Kidney (tissue), 22 donors: ENCODE measurements at places on chromosomes 7 and 10. TPM values are rescaled to one million over a fixed set of nuclear protein-coding genes. Genes with fewer than 3 reads are reported as not detected.
A peak's percentile ranks its signal among the peaks of the same experiment; 100 is the strongest.

The FAM241B gene
- total RNA-seq, result 7.6 TPM

- DNase-seq, result no peak
Observed at GRCh38 chr10:43218206-43218950, 48.5 kb downstream of the RASGEF1A start.

GRCh38 chr10:19788075-19788686 is 28.1 kb upstream of the PLXDC2 start:
- DNase-seq, result no peak

The ADAM12 gene
- total RNA-seq, result 3.3 TPM

The CYP2C19 gene
- total RNA-seq, result 0.28 TPM

The SORBS1 gene
- total RNA-seq, result 91.7 TPM

The HGF gene
- 23.8 TPM for total RNA-seq

DNA sequence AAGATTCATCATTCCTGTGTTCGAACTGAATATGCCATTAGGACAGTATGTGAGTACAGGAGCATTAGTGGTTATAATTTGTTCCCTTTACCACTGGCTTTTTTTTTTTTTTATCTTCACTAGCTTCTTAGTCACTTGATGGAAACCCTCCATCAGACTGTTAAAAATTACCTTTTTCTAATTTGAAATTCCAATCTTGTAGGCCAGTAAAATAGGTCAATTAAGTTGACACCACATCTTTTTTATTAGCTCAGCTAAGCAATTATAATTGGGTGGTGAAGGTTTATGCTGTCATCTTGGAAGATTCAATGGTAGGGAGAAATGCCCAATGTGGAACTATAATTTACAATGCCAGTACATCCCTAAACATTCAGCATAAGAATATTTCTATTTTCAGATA is 6.1 kb downstream of the NRCAM start:
- no peak for DNase-seq

DNA sequence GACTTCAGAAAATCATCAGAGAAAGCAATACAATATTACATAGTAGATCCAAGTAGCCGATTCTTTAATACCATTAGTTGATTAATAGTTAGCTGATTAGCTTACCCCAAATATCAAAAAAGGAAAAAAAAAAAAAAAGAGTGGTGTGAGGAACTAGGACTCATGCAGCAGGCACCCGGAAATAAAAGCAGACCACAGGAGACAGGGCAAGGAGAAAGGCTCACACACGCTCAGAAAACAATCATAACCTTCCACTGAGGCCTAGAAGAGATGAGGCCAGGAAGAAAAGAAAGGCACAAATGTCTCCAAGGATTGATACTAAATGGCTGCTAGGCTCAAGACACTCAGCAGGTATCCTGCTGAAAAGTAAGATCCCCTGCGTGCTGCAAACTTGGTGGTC is 25.9 kb downstream of the TRDMT1 start:
- DNase-seq, result no peak

GRCh38 chr10:50326757-50327701 is 75.7 kb upstream of the ASAH2 start:
- DNase-seq, result peak; percentile 40

The PLAC9 gene
- total RNA-seq, result 31.4 TPM

DNA sequence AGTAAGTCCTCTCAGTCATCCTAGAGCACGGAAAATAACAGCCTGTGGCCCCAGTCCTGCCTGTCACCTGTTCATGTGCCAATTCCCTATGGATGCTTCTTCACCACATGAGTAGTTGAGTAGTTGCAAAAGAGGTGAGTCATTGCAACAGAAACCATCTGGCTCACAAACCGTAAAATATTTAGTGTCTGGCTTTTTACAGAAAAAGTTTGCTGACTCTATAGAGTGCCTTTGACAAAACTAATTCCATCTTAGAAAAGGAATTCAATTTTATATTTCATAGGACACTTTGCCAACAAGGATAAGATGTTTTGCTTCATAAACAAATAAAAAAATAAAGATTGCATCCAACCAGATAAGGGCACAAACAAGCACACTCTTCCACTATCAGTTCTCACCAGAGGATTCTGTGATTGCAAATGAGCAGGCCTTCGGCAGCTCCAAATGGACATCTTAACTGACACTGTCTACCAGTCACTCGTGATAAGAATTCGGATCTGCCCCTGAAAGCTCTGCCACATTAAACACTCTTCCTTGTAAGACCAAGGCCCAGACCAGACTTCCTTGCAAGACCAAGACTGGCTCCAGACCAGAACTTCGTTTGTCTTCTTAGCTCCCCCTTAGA is 242.7 kb upstream of the SEMA3C start:
- no peak for DNase-seq

DNA sequence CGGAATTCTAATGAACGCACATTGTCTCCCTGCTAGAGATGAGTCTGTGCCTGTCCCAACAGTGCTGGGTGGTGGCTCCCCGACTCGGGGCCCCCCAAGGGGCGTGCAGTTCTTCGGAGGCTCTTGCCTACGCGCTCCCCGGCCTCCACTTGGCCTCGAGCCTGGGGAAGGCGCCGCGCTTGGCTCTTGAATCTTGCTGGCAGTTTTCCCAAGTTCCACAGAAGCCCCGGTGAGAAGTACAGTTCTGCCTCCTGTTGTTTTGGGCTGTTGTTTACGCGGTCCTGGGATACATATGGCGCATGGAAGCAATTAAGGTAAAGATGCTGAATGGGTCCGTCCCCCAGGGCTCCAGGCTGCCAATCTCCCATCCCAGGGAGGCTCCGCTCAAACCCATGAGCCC is 32.6 kb upstream of the UNCX start:
- no peak for DNase-seq

DNA sequence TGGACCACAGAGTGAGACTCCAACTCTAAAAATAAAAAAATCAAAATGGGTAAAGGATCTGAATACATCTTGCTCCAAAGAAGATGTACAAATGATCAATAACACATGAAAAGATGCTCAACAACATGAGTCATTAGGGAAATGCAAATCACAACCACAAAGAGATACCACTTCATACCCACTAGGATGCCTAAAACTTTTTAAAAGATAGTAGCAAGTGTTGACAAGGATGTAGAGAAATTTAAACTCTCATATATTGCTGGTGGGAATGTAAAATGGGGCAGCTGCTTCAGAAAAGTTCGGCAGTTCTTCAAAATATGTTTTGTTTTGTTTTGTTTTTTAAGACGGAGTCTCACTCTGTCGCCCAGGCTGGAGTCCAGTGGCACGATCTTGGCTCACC is 45.7 kb upstream of the GTF2IRD1 start:
- DNase-seq, result no peak

- no peak for DNase-seq
Observed at GRCh38 chr10:12501841-12502525, 152.6 kb downstream of the CAMK1D start.
